Activated T-helper 1 cell treated with anti-CD3 and anti-CD28 coated beads, Interleukin-2, amount 50 U/mL, for 16 hours (primary cell): ENCODE measurements at places on chromosomes 2 and 18.
A peak's percentile ranks its signal among the peaks of the same experiment; 100 is the strongest.

DNA sequence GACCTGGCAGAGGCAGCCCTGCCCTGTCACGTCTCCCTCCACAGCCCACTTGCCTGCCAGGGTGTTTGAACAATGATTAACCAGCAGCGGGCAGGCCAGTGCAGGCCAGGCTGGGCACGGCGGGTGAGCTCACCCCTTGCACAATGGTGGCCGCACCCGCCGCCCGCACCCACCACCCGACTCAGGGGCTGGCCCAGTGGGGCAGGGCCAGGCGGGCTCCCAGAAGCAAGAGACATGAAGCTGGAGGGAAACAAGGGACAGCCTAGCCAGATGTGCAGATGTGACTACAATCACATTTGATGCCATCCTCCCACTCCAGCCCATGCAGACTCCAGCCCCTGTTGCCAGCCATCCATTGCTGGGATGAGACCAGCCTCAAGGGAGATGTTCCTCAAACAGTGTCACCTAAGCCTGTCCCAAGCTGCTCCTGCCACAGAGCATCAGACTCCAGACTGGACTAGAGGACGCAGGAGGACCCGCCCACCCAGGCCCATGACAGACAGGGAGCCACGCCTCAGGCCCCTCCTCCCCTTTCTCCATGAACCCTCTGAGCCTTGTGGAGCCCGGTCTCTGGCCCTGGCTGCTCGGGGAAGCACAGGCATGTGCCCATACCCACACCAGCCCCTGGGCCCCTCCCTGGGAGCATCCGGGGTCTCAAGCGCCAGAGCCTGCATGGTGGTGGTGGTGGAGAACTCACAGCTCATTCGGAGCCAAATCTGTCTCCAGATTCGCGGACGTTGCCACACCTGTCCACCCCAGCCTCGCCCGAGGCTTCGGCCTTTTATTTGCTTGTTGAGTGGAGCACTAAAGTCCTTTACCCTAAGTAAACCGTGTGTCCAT, 45.0 kb downstream of the SDC1 start:
- DNase-seq = no peak

DNA sequence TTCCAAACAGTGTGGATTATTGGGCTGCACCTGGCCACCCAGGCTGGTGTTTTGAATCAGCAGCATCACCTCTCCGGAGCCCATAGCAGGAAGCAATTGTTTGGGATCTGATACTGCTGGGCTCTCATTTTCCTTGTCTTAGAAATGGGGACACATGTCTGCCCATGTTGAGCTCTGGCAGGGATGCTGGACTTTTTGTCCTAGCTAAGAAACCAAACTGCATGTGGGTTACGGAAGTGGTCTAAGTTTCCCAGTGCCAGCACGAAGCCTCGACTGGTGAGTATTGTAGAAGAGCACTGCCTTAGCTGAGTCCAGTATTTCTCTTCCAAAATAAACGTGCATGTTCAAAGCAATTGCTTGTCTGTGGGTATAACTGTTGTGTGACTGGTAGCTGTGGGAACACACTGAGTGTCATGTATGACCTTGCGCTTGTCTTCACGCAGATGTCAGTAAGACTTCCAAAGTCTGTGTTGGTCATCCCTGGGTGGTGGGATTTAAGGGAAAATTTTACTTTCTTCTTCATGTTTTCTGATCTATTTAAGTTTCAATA, 43.6 kb downstream of the SH3RF3 start:
- DNase-seq = no peak

- no peak for DNase-seq
These were observed 36.0 kb downstream of the KLHL29 start for GRCh38 chr2:23420840-23421476.

DNA sequence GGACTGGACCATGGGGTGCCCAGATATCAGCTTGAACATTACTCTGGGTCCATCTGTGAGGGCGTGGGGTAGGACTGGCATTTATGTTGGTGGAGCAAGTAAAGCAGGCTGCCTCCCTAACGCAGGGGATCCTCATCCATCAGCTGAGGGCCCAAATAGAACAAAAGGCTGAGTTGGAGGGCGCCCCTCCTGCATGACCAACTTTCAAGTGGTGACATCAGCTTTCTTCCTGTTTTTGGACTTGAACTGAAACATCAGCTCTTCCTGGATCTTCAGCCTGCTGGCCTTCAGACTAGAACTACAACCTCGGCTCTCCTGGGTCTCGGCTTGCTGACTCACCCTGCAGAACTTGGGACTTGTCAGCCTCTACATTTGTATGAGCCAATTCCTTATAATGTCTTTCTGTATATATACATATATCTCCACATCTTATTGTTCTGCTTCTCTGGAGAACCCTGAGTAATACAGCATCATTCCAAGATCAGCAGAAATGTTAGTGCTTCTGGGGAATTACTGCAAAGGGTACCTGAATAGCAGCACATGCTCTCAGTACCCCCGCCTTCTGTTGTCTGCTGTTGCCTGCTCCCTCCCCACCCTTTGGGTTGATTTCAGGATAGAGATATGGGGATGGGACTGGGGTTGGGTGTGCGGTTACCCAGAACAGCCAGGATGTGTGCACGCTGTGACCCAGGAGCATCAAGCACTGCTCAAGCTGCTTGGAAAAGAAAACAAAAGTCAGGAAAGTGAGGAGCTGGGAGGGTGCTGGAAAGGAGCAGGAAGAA, 20.0 kb downstream of the TMEM127 start:
- no peak for DNase-seq

- peak; percentile 8 for DNase-seq
These were observed 550 bp downstream of the RAB1A start for GRCh38 chr2:65129286-65129825.

- DNase-seq = no peak
These were observed 252.8 kb downstream of the DYSF start for GRCh38 chr2:71706121-71706520.

- DNase-seq = no peak
These were observed 209.2 kb downstream of the ZNF407 start for GRCh38 chr18:74806700-74807416.

DNA sequence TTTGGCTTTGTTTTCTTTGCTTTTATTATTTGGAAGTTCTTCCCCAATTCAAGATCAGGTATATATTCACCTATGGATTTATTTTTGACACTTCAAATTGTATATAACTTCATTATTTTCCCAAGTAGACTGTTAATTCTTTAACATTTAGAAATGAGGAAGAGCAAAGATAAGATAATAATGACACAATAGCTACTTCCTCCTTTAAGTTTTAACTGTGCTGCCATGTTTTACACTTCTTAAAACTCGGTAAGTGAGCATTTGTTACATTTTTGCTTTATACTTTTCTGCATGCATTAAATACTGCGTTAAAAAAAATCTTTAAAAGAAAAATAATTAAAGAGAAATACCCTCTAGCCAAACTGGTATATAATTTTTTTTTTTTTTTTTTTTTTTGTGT, 32.5 kb downstream of the SLC66A3 start:
- no peak for DNase-seq

GRCh38 chr2:197268786-197269584, 41.6 kb downstream of the ANKRD44 start:
- no peak for DNase-seq

- no peak for DNase-seq
These were observed 7.4 kb upstream of the ACYP2 start for GRCh38 chr2:54107903-54108615.

GRCh38 chr2:197092431-197092830, 165.9 kb upstream of the PGAP1 start:
- DNase-seq = no peak

- DNase-seq = no peak
These were observed 2181.4 kb upstream of the PIK3C3 start for GRCh38 chr18:39773646-39774045.

DNA sequence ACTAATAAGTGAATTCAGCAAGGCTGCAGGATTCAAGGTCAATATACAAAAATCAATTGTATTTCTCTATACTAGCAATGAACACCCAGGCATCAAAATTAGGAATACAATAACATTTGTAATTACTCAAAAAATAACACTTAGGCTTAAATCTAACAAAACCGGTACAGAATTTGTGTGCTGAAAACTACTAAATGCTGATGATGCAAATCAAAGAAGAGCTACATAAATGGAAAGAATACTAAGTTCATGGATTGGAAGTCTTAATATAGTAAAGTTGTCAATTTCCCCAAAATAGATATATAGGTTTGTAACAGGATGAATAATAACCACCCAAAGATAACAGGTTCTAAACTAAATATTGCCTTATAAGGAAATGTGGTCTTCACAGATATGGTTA, 286.5 kb downstream of the ALK start:
- DNase-seq = no peak

DNA sequence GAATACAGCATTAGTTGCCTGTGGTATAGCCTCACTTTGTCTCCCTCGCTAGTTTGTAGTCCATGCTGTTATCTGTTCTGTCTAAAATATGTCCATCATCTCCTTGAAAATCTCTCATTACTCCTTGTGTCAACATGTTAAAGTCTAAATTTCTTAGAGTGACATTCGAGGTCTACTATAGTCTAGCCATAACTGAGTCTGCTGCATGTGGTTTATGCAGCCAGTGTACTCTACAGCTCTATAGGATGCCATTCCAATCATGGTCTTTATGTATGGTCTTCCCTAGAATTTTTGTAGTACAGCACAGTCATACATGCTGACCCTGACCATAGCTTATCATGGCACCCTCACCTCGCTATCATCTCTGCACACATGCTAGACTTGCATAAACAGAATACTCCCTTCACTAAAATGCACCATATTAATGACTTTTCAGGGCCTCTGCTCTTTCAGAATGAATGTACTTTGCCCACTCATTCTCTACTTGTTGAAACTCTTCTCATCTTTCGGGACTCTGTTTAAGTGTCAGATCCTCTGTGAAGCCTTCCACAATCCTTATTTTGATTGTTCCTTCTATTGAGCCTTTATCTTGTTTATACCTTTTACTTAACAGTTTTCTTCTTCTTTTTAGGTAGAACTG, 12.8 kb downstream of the TANK start:
- no peak for DNase-seq

DNA sequence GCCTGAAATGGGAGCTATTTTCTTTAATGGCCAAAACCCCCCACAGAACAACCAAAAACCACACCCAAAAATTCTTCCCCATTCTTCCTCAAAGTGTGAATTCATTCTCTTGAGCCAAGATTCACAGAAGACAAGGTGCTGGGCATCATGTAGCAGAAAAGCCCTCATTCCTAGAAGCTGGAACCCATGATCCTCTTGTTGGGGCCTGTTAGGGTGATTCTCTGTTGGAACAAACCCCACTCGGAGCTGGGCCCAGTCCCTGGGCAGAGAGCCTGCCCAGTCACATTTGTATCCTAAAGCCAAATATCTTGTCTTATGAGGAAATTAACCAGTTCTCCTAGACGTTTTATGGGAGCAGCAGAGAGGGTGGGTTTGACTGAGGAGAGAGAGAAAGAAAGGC, 22.8 kb upstream of the VPS4B start:
- DNase-seq = no peak

- DNase-seq = no peak
These were observed 24.5 kb downstream of the PRKD3 start for GRCh38 chr2:37300146-37300545.

DNA sequence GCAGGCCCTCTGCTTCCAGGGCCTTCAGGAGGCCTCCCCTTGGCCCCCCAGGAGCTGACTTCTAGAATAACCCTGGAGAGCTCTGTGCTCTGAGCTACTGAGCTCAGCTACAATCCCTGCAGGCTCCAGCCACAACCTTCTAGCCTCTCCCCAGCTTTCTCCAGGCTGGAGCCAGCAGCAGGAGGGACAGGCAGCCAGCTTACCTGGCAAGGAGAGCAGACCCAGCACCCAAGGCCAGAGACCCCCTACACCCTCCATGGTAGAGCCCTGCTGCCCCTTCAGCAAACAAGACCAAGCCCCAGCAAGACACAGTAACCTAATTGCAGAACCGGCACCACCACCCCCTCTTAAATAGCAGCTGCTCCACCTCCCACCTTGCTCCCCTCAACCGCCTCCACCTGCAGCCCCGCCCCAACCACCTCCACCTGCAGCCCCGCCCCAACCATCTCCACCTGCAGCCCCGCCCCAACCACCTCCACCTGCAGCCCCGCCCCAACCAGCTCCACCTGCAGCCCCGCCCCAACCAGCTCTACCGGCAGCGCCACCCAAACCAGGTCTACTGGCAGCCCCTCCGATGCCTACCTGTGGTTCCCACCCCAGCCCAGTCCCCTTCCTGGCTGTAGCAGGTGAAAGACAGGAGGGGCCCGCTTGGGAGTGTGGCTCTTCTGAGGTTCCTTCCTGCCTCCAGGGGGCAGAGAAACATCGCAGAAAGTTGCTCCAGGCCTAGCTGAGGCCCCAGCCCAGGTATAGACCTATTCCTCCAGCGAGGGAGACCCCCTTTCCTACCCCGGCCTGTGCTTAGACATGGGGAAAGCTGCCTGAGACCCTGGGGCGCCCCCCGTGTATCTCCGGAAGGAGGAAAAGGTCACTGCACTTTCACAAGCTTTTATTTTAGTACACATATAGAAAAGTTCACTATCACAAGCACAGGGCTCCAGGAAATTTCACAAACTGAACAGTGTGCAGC, at the start of gene ASTL:
TSS of gene ASTL (minus strand) at position 324 of the 967 bp plus-strand sequence. CDS start at position 258, 66 bp downstream.
- no peak for DNase-seq

DNA sequence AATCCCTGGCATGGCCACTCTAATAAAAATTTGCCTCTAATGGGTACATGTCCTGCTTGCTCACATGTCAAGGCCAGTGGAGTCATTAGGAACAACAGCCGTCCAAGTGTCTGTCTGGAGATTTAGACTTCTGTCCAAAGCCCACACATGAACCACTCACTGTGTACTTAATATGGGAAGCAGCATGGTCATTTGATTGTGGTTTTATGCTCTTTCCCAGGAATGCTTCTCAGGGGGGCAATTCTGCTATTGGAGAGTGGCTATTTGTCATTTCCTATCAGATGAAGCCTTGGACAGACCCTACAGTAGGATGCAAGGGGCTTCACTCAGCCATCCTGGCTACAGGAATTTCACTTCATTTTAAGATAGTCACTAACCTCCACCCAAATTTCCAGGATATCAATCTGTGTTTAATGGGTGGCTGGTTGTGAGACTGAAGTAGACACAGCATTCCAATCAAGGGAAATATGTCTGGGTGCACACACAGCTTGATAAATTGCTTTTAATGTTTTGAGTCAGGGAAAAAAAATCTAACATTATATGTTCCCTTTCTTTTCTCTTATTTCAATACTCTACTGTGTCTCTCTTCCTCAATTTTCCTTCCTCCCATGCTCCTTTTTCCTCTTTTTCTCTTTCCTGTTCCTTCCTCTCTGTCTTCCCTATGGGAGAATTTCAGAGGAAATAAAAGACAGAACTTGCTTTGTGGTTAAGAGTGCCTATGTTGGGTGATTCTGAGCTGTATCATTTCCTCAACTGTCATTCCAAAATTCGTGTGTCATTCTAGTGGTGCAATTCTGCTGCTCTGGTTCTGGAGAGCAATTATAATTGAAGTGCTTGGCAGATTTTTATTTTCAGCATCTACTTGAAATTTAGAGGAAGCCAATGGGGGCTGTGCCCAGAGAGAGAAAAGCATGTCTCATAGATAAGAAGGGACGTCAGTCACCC, 320.1 kb downstream of the OSR1 start:
- DNase-seq = no peak
